HT-29 (cell line): ENCODE measurements at places on chromosomes 5 and 9.

DNA sequence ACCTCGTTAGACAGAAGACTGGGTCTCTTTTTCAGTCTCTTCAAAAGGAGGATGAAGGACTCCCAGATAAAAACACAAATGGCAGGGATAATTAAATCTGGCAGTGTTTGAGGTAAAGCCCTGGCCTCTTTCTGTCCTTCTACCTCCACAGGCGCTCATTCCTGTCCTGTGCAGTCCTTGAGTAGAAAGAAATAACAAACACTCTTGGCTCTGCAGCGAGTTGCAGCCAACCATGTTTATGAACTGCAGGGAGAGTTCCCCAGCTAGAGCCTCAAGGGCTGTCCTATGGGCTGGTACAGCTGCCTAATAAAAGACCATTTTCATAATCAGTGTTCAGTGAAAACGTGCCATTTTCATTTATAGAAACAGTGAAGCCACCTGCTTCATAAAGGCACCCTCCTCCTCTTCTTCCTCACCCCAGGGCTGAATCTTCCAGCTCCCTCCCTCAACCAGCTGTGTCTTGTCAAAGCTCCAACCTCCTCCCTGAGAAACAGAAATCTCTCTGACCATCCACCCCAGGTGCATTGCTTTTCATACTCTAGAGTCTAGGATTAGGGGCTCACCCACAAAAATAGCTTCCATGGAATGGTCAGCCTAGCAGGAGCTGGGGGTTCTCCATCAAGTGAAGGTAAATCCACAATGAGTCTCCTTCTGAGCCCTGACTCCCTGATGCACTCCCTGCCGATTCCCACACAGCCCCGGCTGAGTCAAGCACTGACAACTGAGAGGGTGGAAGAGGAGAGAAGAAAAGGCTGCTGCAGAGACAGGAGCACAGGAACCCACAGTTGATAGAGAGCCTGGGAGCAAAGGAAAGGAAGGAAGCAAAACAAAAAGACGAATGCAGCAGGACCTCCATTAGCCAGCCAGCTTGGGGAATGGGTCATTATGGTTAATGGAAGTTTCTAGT lies 150.7 kb downstream of the CMYA5 start:
- no peak for DNase-seq

- no peak for DNase-seq
Measured at GRCh38 chr9:112856843-112857242, 33.8 kb downstream of the SLC46A2 start.

DNA sequence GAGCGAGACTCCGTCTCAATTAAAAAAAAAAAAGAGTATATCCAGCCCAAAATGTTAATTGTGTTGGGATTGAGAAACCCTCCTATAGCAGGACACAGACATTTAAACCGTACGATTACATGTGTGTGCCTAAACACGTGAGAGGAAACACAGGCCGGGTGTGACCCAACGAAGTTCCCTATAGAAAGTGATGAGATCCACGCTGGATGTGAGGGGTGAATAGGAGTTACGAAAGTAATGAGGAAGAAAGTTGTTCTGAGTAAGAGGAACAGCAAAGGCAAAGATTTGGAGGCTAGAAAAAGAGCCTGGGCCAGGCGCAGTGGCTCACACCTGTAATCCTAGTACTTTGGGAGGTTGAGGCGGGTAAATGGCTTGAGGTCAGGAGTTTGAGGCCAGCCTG lies 13.6 kb downstream of the NAIF1 start:
- DNase-seq = no peak

GRCh38 chr5:148457183-148457620 lies 73.4 kb downstream of the FBXO38 start:
- peak; percentile 57 for DNase-seq

GRCh38 chr5:36691696-36692371 lies 85.4 kb downstream of the SLC1A3 start:
- DNase-seq = no peak

GRCh38 chr9:77877976-77878375 lies 153.6 kb downstream of the GNAQ start:
- DNase-seq = no peak

- no peak for DNase-seq
Measured at GRCh38 chr5:136209346-136209910, 16.5 kb upstream of the SMIM32 start.

DNA sequence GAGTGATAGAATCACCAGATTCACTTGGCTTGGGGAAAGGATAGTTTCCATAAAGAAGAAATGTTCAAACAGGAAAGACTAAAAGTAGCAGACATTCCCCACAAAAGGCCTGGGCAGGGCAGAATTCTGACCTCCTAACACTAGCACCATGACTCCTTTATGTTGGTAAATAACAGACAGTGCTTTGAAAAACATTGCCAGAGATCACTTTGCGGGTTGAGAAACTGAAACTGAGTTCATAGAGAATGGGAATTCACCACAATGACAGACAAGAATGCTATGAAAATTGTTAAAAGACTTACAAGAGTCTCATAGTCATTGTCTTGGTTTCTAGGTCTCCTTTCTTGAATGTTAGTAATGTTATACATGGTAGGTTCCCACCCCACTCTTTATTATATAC lies 172.5 kb upstream of the GLRA1 start:
- no peak for DNase-seq

GRCh38 chr5:117299936-117300328 lies 725.3 kb upstream of the SEMA6A start:
- DNase-seq = no peak

DNA sequence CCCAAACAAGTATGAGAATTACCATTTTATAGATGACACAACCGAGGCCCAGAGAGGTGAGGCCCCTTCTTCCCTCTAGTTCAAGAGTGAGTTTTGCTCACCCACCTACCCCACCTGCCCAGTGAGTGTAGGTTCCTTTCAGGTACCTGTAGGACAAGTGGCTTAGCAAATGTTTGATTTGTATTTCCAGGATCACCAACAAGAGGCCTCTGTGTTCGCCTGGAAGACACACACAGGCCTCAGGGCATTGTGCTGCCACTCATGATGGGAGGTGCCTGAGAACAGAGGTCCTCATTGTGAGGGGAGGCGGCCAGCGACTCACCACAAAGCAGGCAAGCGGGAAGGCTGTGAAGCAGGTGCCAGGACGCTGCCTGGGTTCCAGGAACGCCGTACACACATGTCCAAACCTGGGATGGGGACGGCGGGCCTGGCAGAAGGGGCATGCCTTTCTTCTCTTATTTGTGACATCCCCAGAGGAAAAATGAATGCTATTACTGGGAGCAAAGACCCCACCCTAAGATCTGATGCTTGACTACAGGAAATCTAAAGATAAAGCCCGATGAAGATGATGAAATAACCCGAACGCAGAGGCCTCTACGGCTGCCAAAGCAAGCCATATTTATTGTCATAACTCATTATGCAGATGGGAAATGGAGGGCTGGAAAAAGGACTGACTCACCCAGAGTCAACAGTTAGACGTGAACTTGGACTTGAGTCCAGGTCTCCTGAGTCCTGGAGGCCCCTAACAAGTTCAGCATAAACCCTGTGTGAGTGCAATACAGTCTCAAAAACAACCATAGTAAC lies 60.2 kb upstream of the SLC25A51 start:
- peak; percentile 72 for DNase-seq

GRCh38 chr9:16640649-16641048 lies 229.8 kb downstream of the BNC2 start:
- no peak for DNase-seq

- no peak for DNase-seq
Measured at GRCh38 chr9:113634596-113635515, 171.3 kb downstream of the RGS3 start.

- DNase-seq = no peak
Measured at GRCh38 chr5:143543358-143544255, 140.1 kb upstream of the NR3C1 start.

DNA sequence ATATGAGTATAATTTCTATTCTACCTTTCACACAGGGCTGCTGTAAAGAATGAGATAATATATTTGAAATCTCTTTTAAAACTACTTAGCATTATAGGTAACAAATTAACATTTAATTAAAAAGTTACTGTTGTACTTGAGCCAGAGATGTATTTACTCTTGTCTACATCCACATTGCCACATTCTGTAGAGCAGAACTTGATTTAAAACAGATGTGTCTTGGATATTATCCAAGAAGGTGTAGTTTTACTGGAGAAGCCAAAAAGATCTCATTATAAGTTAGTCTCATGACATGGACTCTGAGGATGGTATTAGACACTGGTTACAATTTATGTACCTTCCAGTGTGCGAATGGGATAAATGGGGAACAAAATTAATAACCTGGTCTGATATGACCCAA lies 293.1 kb upstream of the CCNH start:
- DNase-seq = no peak

GRCh38 chr9:107784235-107784958 lies 294.8 kb upstream of the KLF4 start:
- DNase-seq = peak; percentile 3

DNA sequence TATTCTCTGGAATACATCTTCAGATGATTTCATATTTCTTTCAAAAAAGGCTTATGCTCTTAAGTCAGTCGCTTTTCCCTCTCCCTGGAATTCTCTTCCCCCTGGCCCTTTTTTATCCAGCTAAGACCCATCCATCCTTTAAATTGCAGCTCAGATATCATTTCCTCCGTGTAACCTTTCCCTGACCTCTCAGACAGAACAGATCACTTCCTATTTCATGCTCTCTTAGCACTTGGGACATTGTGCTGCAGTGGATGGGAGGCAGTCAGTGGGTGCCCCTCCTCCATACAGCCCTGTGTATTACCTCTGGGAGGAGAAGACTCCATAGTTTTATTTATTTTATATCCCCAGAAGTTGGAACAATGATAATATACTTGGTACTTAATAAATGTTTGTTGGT lies 423.4 kb downstream of the ISL1 start:
- DNase-seq = no peak

DNA sequence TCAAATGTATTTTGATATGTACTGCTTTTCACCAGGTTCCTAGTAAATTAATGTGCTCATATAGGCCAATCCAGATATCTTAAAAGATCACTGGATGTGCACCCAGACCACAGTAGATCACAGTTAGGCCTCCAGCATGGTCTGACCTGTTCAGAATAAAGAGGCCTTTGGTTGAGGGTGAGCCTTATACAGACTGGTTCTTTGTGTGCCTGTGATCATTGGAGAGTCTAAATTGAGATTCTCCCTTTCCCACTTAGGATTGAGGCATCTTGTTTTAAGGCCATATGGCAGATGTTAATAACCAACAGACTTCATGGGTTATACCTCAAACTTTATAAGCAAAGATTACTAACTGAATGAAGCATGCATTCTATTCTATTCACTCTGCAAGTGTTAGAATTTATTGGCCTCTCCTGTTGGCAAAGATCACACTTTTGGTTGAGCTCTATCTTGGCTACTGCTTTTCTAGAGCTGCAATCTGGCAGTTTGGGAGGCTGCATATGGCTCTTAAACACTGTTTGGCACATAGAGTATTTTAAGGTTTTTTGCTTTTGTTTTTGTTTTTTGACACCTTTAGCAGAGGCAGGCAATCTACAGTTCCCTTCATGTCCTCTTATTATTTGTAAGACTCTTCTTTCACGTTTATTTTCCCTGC lies 8.5 kb downstream of the CHSY3 start:
- DNase-seq = no peak

DNA sequence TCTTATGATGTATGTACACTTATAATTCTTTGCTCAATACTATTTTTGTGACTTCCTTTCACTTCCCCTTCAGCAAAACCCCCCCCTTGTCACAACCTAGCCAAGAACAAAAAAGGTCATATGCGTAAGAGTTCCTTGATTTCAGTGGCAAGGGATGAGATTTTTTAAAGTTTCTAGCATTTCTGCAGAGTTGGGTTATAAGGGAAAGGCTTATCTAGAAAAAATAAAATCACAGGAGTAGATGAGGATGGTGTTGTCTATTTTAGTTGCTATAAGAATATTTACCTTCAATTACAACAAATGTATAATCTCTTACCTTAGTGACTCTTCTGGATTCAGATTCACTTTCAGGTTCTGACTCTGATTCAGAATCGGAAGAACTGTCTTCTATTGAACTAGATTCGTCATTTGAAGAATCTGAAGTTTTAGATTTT lies 184.6 kb downstream of the AP3B1 start:
- DNase-seq = no peak

GRCh38 chr5:136194576-136194975 lies 1.6 kb upstream of the SMIM32 start:
- no peak for DNase-seq

GRCh38 chr5:33336891-33337636 lies 103.7 kb upstream of the TARS1 start:
- DNase-seq = no peak

DNA sequence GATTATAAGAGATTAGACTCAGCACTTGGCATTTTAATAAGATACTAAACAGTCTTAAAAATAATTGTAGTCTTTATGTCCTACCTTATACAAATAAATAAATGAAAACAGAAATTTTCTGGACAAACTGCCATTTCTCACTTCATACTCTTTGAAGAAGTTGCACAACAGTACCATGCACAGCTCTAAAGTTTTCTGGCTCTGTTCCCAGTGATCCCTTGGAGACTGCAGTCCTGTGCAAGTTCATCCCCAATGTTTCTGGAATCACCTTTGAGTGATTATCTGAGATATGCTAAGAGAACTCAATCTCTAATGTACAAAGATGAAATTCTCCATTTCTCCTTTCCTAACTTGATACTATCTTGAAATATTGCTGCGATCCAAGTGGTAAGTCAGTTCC lies 330.4 kb upstream of the EDIL3 start:
- no peak for DNase-seq

- DNase-seq = no peak
Measured at GRCh38 chr9:10899509-10899908, 286.7 kb upstream of the PTPRD start.

DNA sequence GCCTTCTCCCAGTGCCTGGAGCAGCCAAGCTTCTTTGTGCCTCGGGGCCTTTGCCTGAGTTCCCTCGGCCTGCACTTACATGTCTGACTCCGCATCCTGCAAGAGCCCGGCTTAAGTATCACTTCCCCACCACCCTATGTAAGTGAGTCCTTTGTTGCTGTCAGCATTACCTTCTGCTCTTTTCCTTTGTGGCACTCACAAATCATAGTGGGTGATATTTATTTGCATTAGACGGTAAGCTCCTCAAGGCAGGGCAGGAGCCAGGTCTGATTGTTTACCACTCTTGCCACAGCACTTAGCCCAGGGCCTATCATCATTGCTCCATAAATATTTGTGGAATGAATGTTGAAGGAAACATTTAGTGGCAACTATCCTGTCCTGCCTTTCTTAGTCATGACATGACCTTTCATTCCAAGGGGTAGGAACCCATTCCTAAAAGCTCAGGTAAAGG lies 4.8 kb downstream of the GM2A start:
- no peak for DNase-seq

GRCh38 chr5:134392301-134392700 lies 19.4 kb downstream of the CDKN2AIPNL start:
- DNase-seq = no peak

GRCh38 chr5:110105692-110106091 lies 416.0 kb downstream of the MAN2A1 start:
- DNase-seq = no peak

DNA sequence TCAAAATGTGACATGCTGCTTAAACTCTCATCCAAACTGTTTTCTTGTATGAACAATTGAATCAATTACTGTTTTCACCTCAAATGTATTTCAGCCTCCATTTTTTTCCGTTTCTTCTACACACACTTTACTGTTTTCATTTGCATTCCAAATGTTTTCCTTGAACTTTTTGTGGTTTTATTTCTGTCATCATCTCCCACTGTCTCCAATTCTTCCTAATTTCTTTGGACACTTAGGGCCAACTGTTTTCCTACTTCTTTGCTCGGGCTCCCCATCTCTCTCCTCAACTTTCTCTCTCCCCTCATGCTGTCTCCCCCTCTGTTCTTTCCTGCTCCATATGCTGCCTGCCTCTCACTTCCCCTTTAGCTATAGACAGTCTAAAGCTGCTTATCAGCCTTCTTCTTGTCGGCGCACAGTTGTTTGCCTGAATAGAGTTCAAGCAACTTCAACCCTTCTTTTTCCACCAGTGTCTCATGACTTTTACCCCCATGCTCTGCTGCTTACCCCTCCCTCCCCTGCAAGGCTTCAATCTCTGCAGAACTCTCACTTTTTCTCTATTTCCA lies 443.4 kb downstream of the DTWD2 start:
- no peak for DNase-seq
